Thoracic aorta (tissue), 2 donors: ENCODE measurements at places on chromosomes 4 and X. TPM values are rescaled to one million over a fixed set of nuclear protein-coding genes. Genes with fewer than 3 reads are reported as not detected.

DNA sequence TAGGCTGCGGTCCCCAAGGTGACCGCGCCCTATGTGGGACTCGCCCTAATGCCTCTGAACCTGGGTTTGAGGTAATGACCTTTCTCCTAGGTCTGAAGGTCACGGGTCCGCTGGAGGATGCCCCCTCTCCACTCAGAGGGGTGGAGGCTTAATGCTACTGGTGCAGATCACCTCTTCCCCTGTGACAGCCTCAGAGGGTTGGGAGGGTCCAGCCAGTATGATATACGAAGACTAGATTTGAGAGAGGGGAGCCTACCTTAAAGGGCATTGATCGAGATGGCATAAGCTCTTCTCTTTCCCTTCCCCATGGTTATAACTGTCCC is 1.0 kb downstream of the SLC25A5 start:
- no peaks in the 10 kb centered on the region for H3K36me3 ChIP-seq
- H3K27ac ChIP-seq: peak overlapping the region; percentile 63
- no peaks in the 10 kb centered on the region for H3K4me1 ChIP-seq
- no peak for DNase-seq
- no peaks in the 10 kb centered on the region for H3K27me3 ChIP-seq

- no peaks in the 10 kb centered on the region for H3K36me3 ChIP-seq
- DNase-seq: no peak
- H3K4me3 ChIP-seq: no peak overlapping the region
Measured at GRCh38 chr4:173449380-173449717, 50.4 kb upstream of the SCRG1 start.

DNA sequence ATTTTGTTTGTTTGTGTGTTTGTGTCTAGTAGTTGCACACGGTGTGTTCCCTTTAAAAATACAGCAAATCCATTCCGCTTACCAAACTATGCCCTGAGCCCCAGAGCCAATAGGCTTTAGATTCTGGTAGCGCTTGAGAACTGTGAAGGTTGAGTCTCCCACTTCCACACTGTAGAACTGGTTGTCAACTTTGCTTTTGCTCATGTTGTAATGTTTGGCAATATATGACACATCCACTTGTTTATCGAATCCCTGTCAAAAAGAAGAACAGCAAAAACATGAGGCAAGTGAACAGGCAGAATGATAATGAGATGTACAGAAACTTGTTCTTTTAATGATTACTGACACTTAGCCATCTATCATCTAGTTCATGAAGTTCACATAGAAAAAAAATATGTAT is 200.6 kb downstream of the MAPK10 start:
- H3K4me1 ChIP-seq: no peaks in the 10 kb centered on the region
- H3K27ac ChIP-seq: no peak overlapping the region
- H3K27me3 ChIP-seq: no peaks in the 10 kb centered on the region
- peaks cover 3% of the 10 kb centered on the region for H3K36me3 ChIP-seq
- H3K4me3 ChIP-seq: no peak overlapping the region
- DNase-seq: no peak

The AGA gene
- 34.1 TPM for total RNA-seq
